Kidney (tissue), 22 donors: ENCODE measurements at places on chromosomes 5 and 9.

DNA sequence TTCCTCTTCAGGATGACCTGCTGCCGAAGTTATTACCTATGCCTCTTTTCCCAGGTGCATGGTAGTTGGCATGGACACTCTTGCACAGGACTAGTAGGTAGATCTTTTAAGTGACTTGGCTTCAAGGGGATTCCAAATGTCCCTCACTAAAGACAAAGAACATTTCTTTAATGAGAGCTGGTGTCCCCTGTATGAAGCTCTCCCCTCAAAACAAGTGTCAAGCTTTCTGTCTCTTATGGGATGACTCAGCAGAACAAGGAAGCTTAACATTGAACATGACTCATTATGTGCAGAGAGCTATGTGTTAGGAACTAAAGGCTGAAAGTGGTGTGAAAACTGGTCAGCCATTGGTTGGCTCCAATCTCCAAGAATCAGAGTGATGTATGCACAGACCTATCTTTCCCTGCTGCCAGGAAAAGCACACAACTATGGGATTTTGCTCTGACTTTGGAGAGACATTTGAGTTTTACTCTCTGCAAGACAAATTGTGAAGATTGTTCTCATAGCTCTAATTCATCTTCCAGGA, 120.5 kb downstream of the PRDM6 start:
- peak; percentile 23 for DNase-seq
- no peak overlapping the region for H3K27ac ChIP-seq
- H3K4me1 ChIP-seq, result peaks cover 4% of the 10 kb centered on the region
- H3K27me3 ChIP-seq, result no peaks in the 10 kb centered on the region
- no peaks in the 10 kb centered on the region for H3K36me3 ChIP-seq

DNA sequence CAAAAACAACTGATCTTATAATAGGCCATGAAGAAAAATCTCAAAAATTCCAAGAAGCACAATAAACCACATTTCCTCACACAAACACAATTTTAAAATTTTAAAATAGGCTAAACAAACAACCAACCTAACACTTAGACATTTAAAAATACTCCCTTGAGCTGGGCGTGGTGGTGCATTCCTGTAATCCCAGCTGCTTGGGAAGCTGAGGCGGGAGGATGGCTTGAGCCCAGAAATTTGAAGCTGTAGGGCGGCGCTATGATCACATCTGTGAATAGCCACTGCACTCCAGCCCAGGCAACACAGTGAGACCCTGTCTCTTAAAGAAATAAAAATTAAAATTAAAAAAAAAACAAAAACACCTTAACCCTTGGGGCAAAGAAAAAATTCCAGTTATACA, 36.9 kb upstream of the TESK1 start:
- H3K27ac ChIP-seq, result no peak overlapping the region
- peaks cover 8% of the 10 kb centered on the region for H3K4me1 ChIP-seq
- no peaks in the 10 kb centered on the region for H3K27me3 ChIP-seq

GRCh38 chr5:118545470-118545869, 442.9 kb downstream of the DTWD2 start:
- no peak overlapping the region for H3K4me3 ChIP-seq
- H3K36me3 ChIP-seq, result no peaks in the 10 kb centered on the region
- no peaks in the 10 kb centered on the region for H3K4me1 ChIP-seq
- no peak for DNase-seq
- no peaks in the 10 kb centered on the region for H3K27me3 ChIP-seq

DNA sequence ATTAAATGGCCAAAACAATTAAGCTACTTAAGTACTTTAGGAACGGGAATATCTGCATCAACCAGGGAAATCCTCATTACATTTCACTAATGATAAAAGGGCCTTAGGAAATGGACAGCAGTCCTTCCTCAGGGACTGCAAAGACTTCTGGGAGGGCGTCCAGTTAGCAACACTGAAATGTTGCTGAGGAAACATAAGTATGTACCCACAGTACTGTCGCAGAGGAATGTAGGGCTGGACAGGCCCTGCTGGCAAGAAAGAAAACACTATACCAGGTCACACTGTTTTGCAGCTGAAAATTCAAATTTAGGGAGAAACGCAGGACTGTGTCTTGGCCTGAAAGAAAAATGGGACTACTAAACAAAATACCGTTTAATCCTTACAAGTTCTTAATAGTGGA, 1.3 kb downstream of the C5orf15 start:
- DNase-seq, result no peak
- H3K27ac ChIP-seq, result peak overlapping the region; percentile 98
- H3K27me3 ChIP-seq, result no peaks in the 10 kb centered on the region
- no peaks in the 10 kb centered on the region for H3K36me3 ChIP-seq

DNA sequence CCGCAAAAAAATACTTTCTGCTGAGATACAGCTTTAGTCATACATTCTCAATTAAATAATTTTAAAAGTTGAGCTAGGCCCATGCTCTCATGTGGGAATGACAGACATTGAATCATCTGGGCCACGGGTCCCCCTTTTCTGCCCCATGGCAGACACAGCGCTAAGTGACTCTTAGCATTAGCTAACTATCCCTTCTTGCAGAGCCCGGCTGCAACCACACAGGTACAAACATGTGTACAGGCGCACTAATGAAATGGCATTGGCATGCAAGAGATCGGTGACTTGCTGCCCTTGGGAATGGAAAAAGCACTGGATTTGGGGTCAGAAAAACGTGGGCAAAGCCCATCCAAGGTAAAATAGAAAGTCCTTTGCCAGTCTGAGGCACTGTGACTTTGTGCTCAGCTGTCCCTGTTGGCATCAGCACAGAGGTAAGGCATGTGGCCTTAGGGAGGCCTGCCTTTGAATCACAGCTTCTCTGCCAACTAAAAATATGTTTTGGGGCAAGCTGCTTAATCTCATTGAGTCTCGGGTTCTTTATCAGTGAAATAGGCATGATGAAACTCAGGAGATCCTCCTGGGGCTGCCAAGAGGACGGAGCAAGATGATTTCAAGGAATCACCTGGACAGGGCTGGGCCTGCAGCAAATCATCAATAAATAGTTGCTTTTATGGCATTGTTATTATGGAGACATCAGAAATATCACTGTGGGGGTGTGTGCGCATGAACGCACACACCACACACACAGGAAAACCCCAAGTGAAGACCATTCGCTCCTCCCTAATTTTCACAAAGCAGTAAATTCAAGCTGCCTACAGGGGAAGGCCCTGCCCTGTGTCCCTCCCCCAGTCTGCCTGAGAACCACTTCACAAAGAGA, 54.2 kb downstream of the WHRN start:
- no peak overlapping the region for H3K4me3 ChIP-seq
- no peak overlapping the region for H3K27ac ChIP-seq
- H3K4me1 ChIP-seq, result no peaks in the 10 kb centered on the region
- no peaks in the 10 kb centered on the region for H3K36me3 ChIP-seq
- H3K27me3 ChIP-seq, result no peaks in the 10 kb centered on the region

DNA sequence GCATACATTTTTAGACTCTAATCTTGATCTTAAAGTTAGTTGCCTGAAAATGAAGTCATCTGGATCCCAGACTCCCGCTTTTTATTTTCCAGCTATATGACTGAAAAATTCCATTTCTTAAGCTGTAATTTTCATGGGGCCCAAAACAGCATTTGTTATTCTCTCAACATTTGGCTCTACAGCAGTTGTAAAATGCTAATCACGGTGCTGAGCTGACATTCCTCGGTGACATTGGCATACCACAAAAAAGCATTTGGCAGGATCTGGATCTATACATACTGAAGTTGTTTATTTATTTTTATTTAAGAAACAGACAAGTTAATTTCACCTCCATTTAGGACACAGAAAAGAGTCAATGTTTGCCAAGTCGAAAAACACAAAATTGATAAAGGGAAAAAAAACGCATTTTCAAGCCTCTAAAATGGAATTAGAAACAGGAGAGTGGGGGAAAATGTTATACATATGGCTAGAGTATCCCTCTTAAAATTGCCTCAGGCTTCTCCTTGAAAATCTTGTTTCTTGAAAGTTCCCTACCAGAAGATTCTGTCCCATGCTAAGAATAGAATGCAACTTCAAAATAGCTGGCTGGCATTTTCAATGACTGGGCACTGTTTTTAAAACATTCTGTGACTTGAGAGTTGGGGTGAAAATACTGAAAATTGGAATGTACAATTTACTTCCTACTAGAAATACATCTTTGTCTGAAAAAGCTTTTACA, 207.5 kb upstream of the TBCA start:
- no peaks in the 10 kb centered on the region for H3K36me3 ChIP-seq
- no peaks in the 10 kb centered on the region for H3K4me1 ChIP-seq
- H3K27ac ChIP-seq, result no peak overlapping the region
